ENCODE measurements at places on chromosomes 7 and 10.

GRCh38 chr10:63265222-63265617, 132.1 kb downstream of the NRBF2 start:
- DNase-seq: peak; percentile 65

GRCh38 chr7:133940368-133940767, 186.8 kb upstream of the LRGUK start:
- DNase-seq: no peak

- no peak for DNase-seq
Measured at GRCh38 chr7:26675143-26675887, 189.1 kb downstream of the SKAP2 start.

- DNase-seq: no peak
Measured at GRCh38 chr10:32981760-32982159, 23.7 kb upstream of the ITGB1 start.

DNA sequence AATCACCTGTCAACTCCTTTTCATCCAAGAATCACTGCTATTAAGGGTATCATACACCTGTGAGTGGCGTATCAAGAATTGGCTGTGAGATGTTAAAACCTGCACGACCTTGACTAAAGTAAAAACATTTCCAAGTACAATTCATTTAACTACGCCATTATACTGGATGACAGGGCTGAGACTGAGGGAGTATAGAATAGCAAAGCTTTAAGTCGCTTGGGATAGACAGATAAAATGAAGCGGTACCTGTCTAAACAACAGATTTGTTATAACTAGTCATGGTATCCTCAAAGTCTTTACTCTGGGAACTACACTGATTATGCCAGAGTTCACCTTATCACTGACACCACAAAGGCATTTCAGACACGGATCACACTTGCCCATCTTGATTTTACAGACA, 366.1 kb upstream of the LRRN3 start:
- no peak for DNase-seq

- DNase-seq: peak; percentile 84
Measured at GRCh38 chr7:139043823-139044812, 8.3 kb upstream of the ZC3HAV1L start.

DNA sequence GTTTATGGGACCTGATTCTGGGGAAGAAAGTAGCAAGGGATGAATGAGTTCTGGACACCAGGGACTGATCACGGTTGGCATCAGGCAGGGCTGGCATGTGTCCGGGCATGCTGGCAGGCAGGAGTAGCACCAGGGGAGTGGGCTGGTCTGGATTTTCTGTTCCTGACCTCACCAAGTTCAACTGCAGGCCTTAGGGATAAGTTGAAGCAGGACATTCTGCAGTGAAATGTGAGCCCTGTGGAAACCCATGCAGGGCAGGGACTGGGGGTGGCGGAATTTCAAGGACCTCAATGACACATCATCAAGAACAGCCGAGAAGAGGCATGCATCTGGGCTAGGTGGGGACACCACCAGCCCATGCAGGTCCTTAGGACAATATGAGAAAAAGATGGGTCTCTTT, 80.2 kb upstream of the ADAM12 start:
- no peak for DNase-seq

DNA sequence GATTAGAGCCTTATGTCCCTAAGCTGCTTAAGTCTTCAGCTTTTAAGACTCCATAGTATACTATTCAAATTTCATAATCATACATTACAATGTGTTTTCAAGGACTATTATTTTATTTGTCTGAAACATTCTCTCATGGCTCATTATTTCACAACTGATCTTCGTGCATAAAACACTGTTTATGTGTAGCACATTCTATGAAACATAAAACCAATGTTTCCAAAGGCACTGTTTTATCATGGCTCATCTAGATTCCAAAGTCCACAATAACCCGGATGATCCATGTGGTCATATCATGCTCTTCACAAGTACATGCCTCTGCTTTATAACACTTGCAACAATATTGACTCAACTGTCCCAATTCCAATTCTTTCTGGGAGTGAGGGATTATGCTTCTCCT, 806.1 kb downstream of the TNS3 start:
- no peak for DNase-seq

GRCh38 chr7:112302566-112302965, 96.1 kb downstream of the ZNF277 start:
- no peak for DNase-seq

GRCh38 chr7:19834566-19834965, 61.1 kb upstream of the TMEM196 start:
- DNase-seq: no peak

DNA sequence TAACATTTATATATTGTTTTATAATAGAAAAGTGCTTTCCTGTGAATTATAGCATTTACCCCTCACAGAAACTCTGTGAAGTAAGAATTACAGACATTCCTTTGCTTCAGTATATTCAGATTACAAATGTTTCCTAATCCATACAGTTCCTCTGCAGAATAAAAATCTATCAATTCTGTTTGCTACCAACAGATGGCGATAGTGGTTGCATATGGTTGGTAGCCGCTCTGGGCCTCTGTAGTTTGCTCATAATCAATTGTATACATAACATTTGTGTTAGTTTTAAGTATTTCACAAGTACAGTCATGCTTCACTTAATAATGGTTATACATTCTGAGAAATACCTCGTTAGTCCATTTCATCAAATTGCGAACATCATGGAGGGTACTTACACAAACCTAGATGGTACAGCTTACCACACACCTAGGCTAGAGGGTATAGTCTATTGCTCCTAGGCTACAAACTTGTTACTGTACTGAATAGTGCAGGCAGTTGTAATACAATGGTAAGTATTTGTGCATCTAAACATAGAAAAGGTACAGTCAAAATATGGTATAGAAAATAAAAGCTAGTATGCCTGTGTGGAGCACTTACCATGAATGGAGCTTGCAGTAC, 94.4 kb upstream of the STEAP4 start:
- peak; percentile 42 for DNase-seq

DNA sequence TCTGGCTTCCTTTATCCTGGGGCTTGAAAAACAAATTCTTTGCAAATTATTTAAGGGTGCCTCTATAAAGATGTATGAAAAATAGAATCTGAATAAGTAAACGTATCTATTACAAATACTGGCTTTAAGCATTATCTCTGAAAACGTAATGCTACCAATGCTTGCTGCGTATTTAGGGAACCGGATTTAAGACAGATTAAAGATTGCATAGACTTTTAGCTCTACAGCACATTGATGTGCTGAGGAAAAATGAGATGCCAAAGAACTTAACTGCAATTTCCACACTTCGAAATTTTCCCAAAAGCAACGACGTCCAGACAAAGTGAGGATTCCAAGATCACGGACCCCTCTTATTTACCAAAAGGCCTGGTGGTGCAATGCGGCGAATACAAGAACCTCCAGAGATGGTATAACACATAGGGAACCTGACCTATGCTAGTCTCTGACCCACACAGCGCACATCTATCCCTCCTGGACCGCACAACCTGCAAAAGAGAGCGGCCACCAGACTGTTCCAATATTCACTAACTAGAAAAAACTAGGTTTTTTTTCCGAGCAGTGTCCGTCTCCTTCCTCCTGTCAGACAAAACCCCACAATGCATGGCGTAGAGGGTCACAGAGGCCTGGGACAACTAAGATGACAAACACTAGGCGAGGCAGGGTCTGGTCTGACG, 34.3 kb upstream of the PHF14 start:
- DNase-seq: no peak

GRCh38 chr10:59266321-59266720, 89.9 kb downstream of the PHYHIPL start:
- DNase-seq: no peak

GRCh38 chr7:128941323-128941890, 3.7 kb downstream of the IRF5 start:
- no peak for DNase-seq

GRCh38 chr7:148828965-148829364, 55.1 kb downstream of the EZH2 start:
- DNase-seq: no peak

- no peak for DNase-seq
Measured at GRCh38 chr7:106797937-106798336, 67.1 kb upstream of the PIK3CG start.

GRCh38 chr10:87763086-87763861, 54.8 kb downstream of the ATAD1 start:
- DNase-seq: no peak

- DNase-seq: no peak
Measured at GRCh38 chr10:129500617-129501339, 33.7 kb downstream of the MGMT start.

DNA sequence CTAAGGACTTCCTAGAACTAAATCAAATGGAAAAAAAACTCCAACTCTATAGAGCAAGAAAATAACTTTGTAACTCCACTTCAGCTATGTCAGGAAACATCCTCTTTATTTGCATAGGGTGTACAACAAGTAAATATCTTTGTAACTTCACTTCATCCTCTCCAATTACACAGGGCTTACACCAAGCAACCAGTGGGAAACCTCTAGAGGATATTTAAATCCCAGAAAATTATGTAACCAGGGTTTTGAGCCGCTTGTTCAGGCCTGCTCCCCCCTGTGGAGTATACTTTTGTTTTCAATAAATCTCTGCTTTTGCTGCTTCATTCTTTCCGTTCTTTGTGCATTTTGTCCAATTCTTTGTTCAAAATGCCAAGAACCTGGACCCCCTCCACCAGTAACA, 22.2 kb downstream of the LIPJ start:
- DNase-seq: no peak

GRCh38 chr7:93941945-93942344, 20.4 kb downstream of the GNG11 start:
- DNase-seq: no peak

- no peak for DNase-seq
Measured at GRCh38 chr10:55398497-55398882, 597.5 kb upstream of the PCDH15 start.

DNA sequence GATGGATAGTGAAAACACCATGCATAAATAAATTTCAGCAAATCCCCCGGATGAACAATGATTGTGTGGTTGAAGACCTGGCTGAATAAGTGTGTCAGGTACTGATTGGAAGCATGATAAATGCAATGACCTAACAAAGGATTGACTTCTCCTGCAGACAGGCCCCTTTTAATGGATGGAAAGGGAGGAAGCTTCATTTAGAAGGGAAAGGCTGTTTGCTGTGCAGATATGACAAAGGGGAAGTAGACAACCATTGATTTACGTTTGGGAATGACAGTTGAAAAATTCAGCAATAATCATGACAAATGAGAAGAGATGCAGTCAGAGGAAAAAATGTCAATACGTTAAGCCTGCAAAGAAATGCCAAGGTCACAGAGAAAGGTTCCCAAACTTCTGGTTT, 503.8 kb downstream of the LRMDA start:
- DNase-seq: no peak

DNA sequence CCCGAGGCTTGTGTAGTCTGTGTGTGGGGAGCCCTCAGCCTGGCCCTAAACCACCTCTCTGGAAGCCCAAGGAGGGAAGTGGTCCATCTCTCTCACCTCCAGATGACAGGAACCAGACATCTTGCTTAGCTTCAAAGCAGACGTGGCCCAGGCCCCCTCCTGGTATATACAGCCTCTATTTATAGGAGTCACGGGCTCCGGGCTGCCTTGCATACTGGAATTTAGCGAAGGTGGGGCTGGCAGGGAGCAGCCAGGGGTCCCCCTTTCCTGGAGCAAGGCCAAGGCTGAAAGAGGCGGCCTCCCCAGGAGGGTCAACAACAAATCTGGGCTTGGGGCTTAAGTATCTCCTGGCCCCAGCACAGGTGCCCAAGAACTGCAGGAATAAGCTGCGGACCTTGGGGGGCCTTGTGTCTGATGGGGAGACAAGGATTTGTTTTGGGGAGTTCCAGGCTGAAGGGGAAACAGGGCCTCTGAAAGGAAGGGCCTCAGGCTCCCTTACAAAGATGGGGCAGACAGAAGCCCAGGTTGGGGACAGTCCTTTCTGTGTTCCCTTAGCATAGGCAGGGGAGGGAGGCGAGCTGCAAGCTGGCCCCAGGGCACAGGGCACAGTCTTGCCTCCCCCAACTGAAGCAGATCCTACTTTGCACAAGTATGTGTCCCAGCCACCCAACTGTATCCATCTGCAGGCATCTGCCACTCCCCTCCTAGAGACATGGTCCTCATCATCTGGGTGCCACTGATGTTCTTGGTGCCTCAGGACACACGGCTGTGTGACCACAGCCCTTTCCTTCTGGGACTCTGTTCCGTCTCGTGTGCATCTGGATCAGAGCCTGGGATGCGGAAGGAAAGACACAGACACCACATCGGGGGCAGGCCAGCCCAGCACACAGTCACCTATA, 11.9 kb downstream of the ZCCHC24 start:
- no peak for DNase-seq

DNA sequence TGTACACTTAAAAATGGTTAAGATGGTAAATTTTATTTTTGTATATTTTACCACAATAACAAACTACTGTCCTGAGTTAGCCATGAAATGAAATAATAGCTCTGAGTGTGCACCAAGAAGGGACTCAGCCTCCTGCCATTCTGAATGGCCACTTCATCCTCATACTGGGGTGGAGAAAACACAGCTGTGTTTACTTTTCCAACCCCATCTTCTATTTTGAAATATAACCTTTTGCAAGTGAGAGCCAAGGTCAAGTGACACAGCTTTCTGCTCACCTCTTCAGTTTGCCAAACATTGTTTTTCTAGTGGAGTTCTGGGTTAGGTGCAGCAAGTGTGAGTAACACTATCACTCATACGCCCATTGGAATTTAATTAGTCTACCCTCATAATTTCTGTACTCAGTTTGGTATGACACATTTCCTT, 107.4 kb upstream of the GLCCI1 start:
- DNase-seq: peak; percentile 49

- DNase-seq: no peak
Measured at GRCh38 chr10:88319960-88320517, 263.1 kb downstream of the RNLS start.

- DNase-seq: no peak
Measured at GRCh38 chr7:20438248-20438647, 107.5 kb downstream of the ITGB8 start.

- DNase-seq: no peak
Measured at GRCh38 chr7:104901240-104901619, 112.8 kb upstream of the KMT2E start.

DNA sequence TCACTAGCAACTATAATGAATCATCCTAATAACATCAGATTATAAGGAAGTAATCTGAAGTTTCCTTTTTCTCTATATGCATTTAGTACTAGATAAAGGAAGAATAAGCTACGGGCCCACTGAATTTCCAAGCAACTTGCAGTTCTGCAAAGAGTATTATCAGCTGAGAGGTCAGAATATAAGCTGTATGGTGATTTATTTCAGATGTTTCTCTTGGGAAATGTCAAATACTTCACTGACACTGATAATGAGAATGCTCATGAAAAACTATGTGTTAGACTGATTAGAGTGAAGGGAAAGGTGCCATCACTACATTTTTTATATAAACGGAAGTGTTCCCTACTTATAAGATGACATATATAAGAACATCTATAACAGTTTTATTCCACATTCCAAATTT, 251.2 kb upstream of the HGF start:
- no peak for DNase-seq
